ENCODE measurements at places on chromosomes 5 and 9.
A peak's percentile ranks its signal among the peaks of the same experiment; 100 is the strongest.

- DNase-seq = no peak
Measured at GRCh38 chr5:122264610-122265009, 47.4 kb upstream of the SNCAIP start.

DNA sequence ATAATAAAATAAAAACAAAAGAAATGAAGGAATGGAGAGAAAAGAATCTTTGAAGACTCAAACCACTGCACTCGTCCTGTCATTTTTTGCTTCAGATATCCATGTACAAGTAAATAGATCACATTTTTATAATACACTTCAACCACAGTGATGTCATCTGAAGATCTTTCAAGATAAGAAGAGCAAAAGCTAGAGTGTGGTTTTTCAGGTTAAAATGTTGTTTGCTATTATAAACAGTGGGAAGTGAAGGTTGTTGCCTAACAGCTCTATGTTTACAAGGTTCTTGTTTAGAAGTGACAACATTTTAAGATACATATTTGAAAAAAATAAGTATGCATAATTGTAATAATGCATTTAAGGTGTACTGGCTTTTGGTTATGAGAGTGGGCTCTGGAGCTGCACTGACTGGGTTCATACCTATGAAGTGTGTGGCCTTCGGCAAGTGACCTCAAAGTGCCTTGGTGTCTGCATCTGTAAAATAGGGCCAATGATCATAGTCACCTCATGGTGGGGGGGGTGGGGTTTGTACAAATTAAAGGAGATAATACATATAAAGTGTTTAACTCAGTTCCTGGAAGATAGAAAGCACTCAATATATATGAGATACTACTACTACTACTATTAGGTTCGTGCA, 45.5 kb upstream of the IL7R start:
- peak; percentile 58 for DNase-seq

GRCh38 chr9:109886617-109887016, 106.6 kb downstream of the PALM2AKAP2 start:
- no peak for DNase-seq

DNA sequence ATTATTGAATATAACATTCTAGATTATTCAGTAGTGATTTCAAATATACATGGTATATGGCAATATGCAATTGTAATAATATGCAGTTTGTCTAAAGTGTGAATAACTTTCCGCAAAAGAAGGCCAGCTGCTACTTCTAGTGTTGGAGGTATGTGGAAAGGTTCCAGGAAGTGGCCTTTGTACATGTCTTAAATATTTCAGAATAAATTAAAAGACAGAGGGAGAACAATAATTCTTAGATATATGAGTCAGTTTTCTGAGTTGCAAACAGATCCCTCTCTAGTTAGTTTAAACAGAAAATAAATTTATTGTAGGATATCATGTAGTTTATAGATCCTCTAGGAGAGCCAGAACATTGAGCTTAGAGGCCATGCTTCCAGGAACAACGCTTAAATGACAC, 210.8 kb upstream of the ELL2 start:
- no peak for DNase-seq

DNA sequence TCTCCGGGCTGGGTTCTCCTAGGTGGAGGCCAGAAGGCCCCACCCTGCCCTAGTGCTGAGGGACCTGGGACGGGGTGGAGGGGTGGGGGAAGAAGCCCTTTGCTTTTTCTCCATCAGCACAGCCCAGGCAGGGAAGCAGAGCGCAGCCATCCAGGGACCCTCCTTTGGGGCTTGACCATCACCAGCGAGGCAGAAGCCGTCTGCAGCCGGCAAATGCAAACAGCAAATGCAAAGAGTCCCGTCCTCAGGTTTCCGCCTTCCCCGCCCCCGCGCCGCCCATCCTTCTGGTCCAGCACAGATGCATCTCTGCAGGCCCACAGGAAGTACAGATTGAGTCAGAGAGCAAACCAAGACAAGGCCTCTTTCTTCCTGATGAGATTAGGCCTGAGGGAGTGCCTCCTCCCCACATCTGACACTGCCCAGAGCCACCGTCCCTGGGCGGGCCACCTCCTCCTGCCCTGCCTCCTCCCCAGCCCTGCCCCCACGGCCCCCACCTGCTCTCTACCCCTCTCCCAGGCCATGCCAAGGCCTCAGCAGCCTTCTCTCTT, 23.4 kb downstream of the CORO2A start:
- DNase-seq = peak; percentile 50

- DNase-seq = no peak
Measured at GRCh38 chr9:109166771-109167601, at the start of gene FRRS1L. FRRS1L (minus strand) TSS chr9:109167249; CDS start chr9:109167138, 111 bp downstream.

- no peak for DNase-seq
Measured at GRCh38 chr9:32371679-32372078, 12.8 kb upstream of the ACO1 start.

DNA sequence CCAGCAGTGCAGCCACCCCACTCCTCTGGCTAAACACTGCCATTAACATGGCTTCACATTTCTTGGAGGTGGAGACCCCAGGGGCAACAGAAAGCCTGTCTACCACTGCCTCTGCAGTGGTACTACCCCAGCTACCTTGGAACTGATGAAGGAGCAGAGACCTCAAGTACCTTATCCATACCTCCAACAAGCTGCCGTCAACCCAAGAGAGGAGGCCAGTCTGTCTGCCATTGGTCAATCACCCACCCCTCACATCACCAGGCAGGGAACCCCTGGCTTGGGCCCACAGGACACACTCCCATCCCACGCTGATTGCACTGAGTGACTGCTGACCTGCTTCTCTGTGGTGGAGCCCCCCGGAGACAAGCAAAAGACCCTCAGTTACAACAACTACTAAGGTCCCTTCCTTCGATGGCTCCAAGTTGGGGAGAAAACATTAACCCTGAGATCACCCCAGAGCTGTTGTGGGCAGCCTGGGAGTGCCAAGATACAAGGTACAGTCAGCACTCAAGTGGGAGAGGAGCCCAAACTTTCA, 5.6 kb downstream of the IFNA14 start:
- no peak for DNase-seq

Measured in activated T-cell treated with anti-CD3 and anti-CD28 coated beads, Interleukin-2, amount 50 U/mL, for 48 hours (primary cell).